ENCODE measurements at places on chromosomes 12 and 14.
A peak's percentile ranks its signal among the peaks of the same experiment; 100 is the strongest.

- no peaks in the 10 kb centered on the region for H3K27me3 ChIP-seq
- H3K36me3 ChIP-seq, result peaks cover 7% of the 10 kb centered on the region
- no peaks in the 10 kb centered on the region for H3K4me1 ChIP-seq
- no peak overlapping the region for H3K4me3 ChIP-seq
- no peak for DNase-seq
Observed at GRCh38 chr14:70782361-70782760, 27.0 kb downstream of the MAP3K9 start.

DNA sequence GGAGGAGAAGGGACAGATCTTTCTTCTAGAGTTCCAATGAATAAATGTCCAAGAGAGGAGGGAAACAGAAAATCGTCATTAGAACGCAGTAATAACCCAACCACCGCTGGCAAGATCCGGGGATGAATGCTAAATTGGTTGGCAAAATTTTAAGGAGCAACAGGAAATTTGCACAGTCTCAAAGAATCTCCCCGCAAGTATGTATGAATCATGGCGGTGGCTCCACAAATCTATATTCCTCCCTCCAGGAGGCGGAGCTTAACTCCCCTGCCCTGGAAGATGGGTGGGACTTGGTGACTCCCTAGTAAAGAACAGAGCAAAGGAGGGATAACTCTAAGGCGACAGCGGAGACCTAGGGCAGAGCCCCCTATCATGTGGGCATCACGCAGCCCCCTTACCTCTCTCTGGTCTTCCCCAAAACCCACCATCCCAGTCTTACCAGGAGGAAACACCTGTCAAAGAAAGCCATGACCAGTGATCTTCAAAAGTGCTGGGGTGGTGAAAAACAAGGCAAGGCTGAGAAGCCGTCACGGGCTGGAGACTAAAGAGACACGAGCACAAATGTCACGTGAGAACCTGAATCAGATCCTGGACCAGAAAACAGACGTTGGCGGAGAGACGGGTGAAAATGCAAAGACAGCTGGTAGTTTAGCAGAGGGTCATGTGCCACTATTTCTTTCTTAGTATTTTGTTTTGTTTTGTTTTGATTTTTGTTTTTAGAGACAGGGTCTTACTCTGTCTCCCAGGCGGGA, 125.8 kb downstream of the NCOR2 start:
- H3K27ac ChIP-seq, result no peak overlapping the region
- peaks cover 2% of the 10 kb centered on the region for H3K27me3 ChIP-seq
- H3K36me3 ChIP-seq, result peaks cover 23% of the 10 kb centered on the region
- H3K4me3 ChIP-seq, result no peak overlapping the region

DNA sequence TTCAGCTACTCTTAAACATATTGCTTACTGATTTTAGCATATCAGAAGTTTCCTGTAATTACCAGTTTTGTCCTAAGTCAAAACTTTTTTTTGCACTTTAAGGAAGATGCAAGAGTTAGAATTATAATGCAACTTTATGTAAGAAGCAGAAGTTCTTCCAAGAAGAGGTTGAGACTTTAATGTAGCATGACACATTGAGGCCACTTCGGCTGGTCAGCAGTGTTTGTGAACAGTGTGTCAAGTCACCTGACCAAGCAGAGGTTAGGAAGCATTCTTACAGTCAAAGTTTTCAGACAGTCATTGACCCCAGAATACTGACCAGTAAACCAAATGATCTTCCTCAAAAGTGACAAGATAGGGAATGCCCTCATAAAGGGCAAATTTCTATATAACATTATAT, 15.2 kb downstream of the FGFR1OP2 start:
- no peak overlapping the region for H3K27ac ChIP-seq
- no peak overlapping the region for H3K4me3 ChIP-seq
- H3K36me3 ChIP-seq, result peaks cover 61% of the 10 kb centered on the region
- H3K4me1 ChIP-seq, result peaks cover 13% of the 10 kb centered on the region
- DNase-seq, result no peak

- H3K4me3 ChIP-seq, result no peak overlapping the region
- H3K27ac ChIP-seq, result no peak overlapping the region
- no peaks in the 10 kb centered on the region for H3K4me1 ChIP-seq
- DNase-seq, result no peak
Observed at GRCh38 chr12:27498149-27498548, 25.9 kb upstream of the PPFIBP1 start.

DNA sequence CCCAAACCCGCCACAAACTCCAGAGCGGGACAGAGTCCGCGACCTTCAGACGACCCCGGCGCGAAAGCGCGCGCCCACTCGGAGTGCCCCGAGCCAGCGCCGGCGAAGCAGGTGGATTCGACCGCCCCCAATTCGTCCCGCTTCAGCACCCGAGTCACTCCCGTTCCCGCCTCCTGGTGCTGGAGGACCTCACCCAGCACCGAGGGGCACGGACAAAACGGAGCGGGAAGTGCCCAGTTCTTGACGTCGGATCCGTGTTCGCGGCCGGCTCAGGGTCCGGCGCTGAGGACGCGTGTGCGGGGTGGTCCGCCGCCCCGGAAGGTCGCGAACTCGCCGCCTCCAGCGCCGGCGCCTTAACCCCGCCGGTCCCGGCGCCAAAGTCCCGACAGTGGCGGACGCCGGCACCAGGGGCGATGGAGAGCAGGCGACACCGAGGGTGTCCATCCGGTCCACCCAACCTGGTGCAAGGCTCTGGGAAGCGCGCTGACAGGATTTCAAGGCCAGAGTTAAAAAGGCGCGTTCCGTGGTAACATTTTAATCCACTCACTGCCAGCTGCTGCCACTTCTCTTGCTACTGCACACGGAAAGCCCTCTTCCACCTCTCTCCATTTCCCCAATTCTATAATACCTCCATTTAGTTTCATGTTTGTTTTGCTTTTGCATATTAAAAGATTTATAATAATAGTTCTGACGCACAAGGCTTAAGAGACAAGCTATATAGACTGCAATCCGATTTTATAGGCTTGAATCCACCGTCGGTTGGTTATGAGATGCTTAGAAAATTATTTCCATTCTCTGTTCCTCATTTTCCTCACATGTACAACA, 240.0 kb upstream of the CPNE8 start:
- H3K4me3 ChIP-seq, result peak overlapping the region; percentile 38
- H3K27me3 ChIP-seq, result peaks cover 9% of the 10 kb centered on the region
- peak; percentile 57 for DNase-seq
- no peaks in the 10 kb centered on the region for H3K4me1 ChIP-seq

GRCh38 chr12:122861587-122861970, 26.3 kb downstream of the HIP1R start:
- H3K4me1 ChIP-seq, result peaks cover 19% of the 10 kb centered on the region
- DNase-seq, result no peak
- H3K27ac ChIP-seq, result no peak overlapping the region
- peaks cover 8% of the 10 kb centered on the region for H3K36me3 ChIP-seq
- no peak overlapping the region for H3K4me3 ChIP-seq
- no peaks in the 10 kb centered on the region for H3K27me3 ChIP-seq

Measured in nephron progenitor cell (in vitro differentiated cells).